ENCODE measurements at places on chromosomes 2 and 18.

DNA sequence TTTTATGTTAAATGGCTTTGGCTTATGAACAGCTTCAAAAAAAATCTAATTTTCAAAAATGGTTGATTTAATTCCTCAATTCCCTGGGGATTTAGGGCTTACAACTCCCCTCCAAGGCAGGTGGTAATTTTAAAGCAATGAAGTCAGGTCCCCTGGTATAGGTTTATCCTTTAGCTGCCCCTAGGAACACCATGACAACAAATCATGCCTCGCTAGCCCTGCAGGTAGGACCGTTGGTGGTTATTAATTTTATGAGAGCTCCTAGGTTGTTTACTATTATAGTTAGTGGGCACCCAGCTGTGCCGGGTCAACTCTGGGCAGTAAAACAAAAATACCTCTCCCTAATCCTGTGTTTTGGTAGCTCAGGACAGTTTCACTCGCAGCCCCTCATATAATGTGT, 26.2 kb upstream of the MBOAT2 start:
- DNase-seq, result no peak

- DNase-seq, result no peak
These were observed 111.5 kb downstream of the MTCL1 start for GRCh38 chr18:8816816-8817215.

DNA sequence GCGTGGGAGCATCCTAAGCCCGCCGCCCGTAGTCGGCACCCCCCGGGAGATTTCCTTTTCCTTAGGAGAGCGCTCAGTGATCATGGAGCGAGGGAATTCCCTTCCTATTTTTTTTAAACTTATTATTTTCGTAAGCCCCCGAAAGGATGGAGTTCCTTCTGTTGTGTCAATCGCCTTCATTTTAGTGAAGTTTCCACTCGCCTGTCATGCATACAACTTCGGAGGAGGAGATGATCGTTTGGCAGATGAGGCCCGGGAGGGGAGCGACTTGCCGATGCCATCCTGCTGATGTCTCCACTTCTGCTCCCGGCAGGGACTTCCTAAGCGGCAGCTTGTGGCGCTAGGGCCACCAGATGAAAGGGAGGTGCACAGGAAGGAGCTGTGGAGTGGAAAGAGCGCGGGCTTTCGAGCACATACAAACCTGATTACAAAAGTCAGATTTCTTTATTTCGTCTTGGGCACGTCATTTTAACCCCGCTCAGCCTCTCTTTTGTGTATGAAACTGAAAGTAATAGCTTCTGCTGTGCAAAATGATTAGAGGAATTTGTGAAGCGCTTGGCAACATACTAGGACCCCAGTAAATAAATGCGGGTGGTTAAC, at the start of gene ADGRF3:
Gene ADGRF3, minus strand, starts transcription at position 336 of the 600 bp plus-strand sequence. CDS start 555 bp downstream, outside the sequence.
- DNase-seq, result peak; percentile 68

DNA sequence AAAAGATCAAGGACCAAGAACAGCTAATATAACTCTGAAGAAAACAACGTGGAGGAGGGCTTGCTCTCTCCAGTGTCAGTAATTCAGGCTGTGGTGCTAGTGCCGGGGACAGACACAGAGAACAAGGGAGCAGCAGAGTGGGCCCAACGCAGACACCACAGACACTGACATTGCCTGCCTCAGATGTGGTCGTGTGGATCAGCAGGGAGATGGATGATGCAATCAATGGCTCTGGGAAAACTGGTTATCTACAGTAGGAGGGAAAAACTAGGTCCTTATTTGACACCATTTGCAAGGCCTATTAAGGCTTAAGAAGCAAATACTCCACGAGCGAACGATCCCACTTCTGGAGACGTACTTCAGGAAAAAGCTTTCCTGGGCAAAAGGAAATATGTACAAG, 36.1 kb downstream of the HDLBP start:
- no peak for DNase-seq

DNA sequence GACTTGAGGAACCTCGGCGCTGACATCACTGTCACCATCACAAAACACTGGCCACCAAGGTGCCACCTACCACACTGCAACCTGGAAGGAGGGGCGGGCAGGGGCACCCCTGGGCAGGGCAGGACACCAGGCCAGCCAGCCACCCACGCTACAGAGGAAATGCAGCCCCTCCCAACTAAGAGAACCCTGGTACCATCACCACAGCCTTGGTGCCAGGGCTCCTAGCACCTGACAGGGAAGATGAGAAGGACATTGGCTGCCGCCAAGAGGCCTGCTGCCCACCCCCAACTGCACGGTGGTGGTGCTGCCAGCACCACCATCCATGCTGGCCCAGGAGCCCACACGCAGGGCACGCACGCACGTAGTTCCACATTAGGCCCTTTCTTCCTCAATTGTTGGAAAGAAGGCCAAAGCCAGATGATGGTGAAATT, 88.7 kb downstream of the HDAC4 start:
- DNase-seq, result no peak

Measured in activated T-cell treated with anti-CD3 and anti-CD28 coated beads, Interleukin-2, amount 50 U/mL, for 1 hour (primary cell).